ENCODE measurements at places on chromosomes 5 and 9.

DNA sequence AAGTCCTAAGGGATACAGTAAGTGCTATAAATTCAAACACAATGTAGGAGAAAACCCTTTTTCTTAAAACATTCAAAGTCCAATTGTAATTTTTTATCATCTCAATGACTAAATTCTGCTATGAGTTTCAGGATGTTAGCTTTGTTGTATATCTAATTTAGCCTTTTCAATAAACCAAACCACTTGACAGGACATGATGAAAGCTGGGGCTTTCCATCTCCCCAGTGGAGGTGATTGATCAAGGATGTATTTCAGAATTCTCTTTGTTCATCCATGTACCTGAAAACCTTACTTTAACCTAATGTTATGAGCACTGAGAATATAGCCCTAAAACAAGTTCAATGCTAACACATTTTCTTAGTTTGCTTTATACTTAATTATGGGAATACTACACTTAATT, 639.0 kb upstream of the ITGA1 start:
- no peak for DNase-seq

DNA sequence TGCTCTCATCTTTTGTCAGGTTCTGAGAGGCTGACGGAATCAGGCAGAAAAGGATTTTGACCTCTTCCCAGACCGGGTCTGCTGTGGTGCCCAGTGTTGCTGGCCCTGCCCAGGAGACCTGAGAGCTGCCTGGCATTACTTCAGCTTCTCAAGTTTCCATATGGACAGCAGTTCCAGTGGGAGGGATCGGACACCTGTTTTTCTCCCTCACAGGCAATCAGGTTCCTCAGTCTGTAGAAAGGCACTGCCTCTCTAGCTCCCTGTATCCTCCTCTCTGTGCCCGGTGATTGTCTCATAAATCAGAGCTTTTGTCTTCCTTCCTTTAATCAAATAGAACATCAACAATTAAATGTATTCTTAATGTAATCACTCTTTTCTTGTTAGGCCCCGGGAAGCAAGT, 198.7 kb downstream of the SEMA6A start:
- DNase-seq: no peak

DNA sequence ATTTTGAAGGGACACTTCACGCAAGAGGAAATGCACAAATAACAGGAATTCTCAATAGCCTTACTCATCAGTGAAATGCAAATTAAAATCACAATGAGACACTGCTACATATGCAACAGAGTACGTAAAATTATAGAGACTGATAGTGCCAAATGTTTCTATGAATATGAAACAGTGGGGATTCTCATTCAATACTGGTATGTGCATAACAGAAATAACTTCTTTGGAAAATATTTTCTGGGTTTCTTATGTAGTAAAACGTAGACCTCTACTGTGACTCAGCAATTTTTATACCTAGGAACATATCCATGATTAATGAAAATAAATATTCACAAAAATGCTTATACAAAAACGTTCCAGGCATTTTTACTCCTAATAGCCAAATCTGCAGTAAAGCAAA, 1625.2 kb downstream of the MAT2B start:
- no peak for DNase-seq

GRCh38 chr9:99425124-99425523, 203.0 kb downstream of the SEC61B start:
- no peak for DNase-seq

DNA sequence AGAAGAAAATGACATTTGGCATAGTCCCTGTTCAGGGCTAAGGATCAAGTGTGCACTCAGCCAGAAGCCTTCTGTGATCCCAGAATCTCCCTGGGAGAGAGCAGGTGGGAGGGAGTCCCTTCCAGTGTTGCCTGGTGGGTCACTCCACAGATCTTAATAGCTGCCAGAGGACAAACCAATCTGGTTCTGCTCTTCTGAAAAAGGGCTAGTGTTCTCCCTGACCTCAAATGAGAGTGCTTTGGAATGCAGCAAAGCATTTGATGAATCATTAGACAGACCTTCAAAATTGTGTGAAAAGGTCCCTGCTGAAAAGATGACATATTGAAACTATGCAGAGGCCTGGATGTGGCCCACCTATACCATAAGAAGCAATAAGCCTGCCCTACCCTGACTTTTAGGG, 339.7 kb downstream of the TMEM232 start:
- no peak for DNase-seq

GRCh38 chr9:94946256-94946655, 219.8 kb downstream of the AOPEP start:
- DNase-seq: no peak

DNA sequence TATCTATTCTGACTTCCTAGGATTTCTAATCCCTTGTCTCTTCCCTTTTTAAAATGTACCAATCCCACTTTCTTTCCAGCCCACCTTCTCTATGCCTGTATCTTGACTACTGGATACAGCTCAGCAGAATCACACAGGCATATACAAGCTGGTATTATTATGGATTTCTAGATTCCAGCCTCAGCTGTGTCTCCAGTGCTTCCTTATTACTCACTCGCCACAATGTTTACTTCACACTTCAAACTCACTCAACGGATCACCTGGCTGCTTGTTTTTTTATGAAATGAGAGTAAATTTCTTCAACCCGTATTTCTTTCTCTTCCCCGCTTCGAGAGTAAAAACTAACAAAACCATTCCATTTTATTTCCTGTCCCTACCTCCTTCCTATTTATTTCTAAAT, 38.8 kb downstream of the CWC27 start:
- DNase-seq: no peak

DNA sequence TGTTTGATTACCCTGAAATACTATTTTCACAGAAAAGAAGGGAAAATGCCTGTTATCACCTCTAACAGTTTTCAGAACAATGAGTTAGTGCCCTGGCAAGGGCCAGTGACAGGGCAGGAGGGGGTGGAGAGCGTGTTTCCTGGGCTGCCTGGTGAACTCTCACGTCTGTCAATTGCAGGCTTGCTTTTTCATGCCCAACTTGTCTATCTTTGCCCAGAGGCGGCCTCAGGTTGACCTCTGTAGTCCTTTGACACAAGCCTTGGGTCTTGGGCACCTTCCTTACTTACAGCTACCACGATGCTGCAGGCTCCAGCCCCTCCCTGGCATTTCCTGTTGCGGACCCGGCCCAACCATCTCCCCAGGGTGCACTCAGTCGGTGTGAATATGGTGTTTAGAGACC, 2.2 kb upstream of the CEL start:
- no peak for DNase-seq

DNA sequence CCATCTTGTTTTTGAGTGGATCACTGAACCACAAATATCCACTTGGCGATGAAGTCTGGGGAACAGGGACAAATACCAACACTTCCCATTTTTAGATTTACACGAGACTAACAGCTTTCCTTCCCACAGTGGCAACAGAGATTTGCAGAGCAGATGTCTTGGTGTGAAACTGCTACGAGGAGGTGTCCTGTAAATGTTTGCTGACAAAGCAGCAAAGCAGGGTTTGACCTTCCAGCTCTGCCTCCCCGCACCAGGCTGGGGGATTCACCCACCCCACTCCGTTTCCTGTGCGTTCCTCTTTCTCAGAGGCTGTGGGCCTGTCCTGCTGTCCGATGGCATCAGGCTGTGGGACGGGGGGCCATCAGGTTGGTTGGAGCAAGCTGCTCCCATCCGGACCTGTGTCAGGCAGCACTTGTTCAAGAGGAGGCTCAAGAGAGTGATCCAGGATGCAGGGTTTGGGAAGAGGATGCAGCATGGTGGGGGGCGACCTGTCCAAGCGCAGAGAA, 693 bp upstream of the RGS3 start:
- no peak for DNase-seq

DNA sequence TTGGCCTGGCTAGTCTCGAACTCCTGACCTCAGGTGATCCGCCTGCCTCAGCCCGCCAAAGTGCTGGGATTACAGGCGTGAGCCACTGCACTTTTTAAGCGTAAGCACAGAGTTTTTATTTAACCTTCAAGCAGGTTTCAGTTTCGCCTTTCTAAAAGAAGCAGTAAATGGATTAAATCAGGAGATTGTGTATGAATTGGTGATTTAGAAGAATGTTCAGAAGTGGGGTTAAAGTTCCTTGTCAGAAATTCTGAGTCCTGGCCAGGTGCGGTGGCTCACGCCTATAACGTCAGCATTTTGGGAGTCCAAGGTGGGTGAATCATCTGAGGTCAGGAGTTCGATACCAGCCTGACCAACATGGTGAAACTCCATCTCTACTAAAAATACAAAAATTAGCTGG, 12.2 kb downstream of the HSPA4 start:
- no peak for DNase-seq

DNA sequence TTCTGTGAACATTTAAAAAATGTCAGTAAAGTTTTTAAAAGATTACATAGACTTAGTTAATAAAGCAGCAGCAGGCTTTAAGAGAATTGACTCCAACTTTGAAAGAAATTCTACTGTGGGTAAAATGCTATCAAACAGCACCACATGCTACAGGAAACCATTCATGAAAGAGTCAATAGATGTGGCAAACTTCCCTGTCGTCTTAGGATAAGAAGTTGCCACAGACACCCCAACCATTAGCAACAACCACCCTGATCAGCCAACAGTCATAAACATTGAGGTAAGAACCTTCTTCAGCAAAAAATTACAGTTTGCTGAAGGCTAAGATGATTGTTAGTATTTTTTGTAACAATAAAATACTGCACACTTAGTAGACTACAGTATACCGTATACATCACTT, 278.2 kb downstream of the CSNK1G3 start:
- no peak for DNase-seq

GRCh38 chr9:36986468-36987408, 47.3 kb downstream of the PAX5 start:
- DNase-seq: no peak

- DNase-seq: no peak
Measured at GRCh38 chr5:39193553-39194465, 25.6 kb downstream of the FYB1 start.

DNA sequence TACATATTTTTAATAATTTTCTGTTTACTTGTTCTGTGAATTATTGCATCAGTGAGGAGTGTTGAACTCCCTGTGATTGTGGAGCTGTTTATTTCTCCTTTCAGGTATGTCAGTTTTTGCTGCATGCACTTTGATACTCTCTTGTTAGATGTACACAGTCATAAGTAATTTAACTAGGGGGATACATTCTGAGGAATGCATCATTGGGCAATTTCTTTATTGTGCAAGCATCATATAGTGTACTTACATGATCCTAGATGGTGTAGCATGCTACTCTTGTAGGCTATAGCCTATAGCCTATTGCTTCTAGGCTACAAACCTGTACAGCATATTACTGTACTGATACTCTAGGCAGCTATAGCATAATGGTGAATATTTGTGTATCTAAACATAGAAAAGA, 9.5 kb downstream of the DENND4C start:
- DNase-seq: no peak

DNA sequence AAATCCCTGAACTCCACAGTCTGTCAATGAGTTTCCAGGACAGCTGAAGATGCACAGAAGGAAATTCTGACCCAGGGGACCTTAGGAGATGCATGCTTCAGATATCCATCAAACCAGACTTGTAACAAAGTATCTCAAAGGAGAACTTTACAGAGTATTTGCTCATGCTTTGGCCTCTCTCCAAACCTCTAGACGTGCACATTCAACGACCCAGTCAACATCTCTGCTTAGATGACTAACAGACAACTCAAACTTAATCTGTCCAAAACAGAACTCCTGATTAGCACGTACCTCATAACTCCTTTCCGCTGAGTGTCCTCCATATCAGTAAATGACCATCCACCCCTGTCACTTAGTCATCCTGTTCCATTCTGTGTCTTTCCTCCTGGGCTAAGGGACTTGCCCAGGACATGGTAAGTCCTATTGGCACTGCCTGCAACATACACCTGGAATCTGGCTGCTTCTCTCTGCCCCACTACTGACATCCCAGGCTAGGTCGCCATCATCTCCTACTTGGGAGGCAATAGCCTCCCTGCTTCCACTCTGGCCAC, 107.4 kb downstream of the LMNB1 start:
- DNase-seq: no peak

GRCh38 chr5:143401227-143402016, 2.1 kb downstream of the NR3C1 start:
- no peak for DNase-seq

GRCh38 chr5:141694479-141694878, 12.4 kb upstream of the ARAP3 start:
- no peak for DNase-seq

GRCh38 chr9:134642385-134643181, 980 bp downstream of the COL5A1 start:
- DNase-seq: no peak

DNA sequence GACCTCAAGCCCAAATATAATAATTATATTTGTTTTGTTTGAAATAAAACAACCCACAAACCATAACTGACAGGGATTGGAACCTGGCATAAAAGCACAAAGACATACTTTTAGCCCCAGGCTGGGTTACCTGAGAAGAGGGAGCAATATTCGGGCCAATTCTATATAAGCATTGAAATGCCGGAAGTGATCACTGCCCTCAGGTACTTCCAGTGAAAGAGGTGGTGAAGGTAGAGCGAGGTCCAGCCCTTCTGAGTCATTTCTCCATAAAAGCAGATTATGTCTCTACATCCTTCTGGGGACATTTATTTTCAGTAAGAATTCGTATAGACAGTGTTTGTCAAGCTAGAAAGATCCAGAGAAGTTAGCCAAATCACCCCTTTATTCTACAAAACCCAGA, 59.6 kb downstream of the GCNT4 start:
- no peak for DNase-seq

GRCh38 chr5:116658830-116659229, 84.2 kb upstream of the SEMA6A start:
- no peak for DNase-seq

- DNase-seq: no peak
Measured at GRCh38 chr9:110605565-110605964, 26.0 kb upstream of the SVEP1 start.

DNA sequence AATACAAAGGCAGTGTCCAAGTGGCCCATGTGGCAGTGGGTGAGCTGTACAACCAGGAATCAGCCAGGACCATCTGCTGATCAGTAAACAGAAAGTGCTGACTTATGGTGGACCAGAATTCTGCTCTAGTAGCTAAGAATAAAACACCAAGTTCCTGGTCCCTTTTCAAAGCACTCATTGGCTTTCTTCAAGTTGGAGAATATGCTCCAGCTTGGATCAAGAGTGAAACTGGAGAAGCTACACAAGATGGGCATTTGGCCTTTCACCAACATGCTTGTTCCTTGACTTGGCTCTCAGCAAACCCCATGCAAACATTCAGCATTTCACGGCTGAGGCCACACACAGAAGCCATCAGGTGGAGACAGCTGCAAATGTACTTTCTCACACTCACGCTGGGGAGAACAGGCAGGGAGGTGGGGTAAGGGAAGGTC, 32.1 kb downstream of the MARCHF3 start:
- no peak for DNase-seq

DNA sequence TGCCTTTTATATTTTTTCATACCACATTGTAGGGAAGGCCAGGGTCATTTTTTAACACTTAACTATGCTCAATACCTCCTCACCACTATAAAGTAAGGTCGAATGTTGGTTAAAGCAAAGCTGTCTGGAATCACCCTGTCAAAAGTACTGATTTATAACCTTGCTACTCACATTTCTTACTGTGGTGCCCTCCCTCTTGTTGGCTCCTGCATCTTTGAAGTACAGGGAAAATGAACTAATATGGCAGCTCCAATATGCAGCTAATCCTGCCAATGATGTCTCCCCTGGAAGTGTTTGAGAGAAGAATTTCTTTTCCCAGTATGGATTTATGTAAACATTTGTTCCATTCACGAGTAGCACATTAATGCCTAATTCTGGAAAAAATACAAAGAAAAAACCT, 108.4 kb upstream of the RPS23 start:
- no peak for DNase-seq

- DNase-seq: no peak
Measured at GRCh38 chr5:106127341-106127781, 1543.4 kb downstream of the EFNA5 start.

GRCh38 chr9:72909428-72909827, 43.4 kb downstream of the ALDH1A1 start:
- DNase-seq: no peak
